GM23338 (cell line): ENCODE measurements at places on chromosomes 13 and 19.
A peak's percentile ranks its signal among the peaks of the same experiment; 100 is the strongest.

DNA sequence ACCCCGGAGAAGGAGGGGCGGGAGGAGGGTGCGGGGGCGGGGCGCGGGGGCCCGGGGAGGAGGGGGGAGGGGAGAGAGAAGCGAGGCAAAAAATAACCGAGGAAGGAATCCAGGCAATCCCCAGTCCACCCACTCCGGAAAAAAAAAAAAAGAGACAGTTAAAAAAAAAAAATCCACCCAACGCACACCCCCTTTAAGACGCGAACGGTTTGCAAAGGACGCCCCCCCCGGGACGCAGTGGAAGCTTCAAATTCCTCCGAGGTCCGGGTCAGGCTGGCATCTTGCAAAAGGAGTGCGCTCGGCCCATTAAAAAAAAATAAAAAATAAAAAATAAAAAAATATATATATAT, at the start of gene CACNA1A:
Gene CACNA1A (minus strand): TSS at position 9 of the 350 bp plus-strand sequence. CDS start 255 bp downstream, outside the sequence.
- peak; percentile 58 for DNase-seq

DNA sequence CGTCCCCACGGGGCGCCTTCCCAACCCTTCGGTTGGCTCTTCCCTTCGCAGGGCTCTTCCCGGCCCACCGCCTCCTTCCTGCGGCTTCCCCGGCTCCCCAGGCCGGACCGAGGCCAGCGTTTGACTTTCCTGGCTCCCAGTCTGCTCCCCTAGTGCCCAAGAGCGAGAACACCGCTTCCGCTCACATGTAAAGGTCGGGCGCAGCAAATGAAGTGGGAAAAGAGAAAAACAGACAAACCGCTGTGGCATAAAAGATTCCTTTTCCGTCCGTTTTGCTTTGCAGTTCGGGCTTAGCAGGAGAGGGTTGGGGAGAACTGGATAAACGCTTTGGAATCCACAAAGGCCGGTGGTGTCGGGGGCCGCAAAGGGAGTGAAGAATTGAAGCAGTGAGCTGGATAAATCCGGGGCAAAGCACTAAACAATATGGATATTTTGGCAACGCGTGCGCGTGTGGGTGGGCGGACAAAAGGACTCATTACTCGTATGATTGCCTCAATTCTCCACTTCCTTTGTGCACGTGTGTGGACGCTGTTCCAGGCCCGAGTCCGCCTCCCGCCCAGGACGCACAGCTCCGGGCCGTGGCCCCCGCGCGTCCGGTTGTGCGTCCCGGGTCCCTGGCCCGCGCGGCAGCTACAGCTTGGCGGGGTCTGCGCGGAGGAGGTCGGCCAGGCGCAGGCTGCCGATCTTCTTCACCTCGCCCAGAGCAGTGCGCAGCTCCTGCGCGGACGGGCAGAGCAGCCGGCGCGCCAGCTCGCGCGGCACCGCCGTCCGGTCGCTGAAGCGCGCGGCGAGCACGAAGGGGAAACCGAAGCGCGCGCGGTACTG, 8.6 kb upstream of the CDX2 start:
- DNase-seq: peak; percentile 81

DNA sequence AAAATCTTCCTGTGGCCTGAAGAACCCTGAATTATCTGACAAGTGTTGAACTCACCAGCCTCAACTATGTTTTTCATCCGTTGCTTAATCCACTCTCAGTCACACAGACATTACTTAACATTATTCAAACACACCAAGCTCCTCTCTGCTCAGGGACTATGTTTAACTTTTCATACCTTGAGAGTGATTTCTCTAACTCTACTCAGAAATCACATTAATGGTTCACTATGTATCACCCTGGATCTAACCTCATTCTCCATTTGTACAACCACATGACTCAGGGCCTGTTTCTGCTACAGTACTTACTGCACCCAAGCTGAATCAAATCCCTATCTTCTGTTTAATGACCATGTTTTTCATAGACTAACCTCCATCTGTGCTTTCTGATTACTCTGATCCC, 553.7 kb upstream of the PRR20A start:
- no peak for DNase-seq

DNA sequence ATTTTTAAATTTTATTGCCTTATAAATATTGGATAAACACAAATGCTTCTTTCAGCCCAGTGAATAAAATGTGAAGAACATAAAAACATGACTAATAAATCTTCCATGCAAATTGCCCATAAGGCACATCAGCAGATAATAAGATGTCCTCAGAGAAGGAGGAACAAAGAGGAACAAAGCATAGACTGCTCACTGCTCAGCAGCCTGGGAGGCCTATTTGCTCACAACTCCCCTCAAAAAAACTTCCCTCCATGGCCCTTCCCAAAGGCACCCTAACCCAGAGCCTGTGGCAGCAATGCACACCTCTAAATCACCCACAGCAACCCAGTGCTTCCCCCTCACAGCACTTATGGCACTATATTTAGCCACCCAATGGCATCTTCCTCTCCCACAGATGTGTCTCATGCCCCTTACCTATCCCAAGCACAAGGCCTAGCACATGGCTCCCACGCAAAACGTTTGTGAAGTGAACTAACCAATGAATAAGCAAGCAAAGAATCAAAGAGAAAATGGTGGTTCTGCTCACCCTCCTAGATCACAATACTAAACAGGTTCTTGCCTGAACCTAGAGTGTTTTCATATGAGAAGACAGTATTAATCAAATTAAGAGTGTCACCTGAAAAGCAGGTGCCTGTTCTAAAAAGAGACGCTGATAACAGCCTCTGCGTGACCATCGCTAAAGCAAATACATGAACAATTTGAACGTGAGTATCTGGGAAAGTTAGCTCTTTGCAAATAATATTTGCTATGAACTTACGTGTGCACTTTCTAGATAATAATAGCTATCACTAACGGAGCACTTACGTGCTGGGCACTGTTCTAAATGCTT, 96.9 kb downstream of the TBC1D4 start:
- no peak for DNase-seq

GRCh38 chr13:101492251-101492910, 39.9 kb downstream of the ITGBL1 start:
- DNase-seq: peak; percentile 14
